Stimulated activated CD4-positive, alpha-beta T cell treated with anti-CD3 and anti-CD28 coated beads, Interleukin-4, amount 100 ng/mL, for 24 hours (primary cell): ENCODE measurements at places on chromosomes 4 and X.

DNA sequence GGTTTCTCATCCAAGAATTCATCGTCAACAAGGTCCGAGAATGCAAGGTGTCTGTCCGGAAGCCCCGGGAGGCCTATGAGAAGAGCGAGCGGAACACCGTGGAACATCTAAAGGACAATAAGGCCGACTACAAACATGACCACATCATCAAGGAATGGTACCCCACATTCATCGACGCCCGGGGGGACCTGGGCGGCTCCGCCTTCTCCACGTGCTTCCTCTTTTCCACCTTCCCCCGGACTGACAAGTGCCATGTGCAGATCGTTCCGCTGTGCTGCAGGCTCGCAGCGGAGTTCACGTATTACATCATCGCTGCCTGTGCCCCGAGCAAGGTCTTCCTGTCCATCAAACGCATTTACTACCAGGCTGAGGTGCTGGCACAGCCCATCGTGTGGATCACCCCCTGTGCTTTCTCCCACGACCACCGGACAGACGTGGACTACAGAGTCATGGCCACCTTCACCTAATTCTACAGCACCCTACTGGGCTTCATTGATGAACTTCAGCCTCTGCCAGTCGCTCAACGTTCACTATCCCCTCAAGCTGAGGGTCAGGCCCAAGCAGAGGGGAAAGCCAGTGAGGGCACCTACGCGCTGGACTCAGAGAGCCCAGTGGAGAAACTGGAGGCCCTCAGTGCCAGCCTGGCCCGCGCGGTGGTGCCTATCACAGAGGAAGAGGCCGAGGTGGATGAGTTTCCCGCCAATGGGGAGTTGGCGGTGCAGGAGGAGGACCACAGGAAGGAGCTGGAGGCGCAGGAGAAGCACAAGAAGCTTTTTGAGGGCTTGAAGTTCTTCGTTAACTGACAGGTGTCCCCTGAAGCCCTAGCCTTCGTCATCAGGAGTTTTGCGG lies 125.9 kb upstream of the PABPC4L start:
- no peak for DNase-seq

GRCh38 chr4:105840426-105841174 lies 54.7 kb upstream of the NPNT start:
- no peak for DNase-seq

GRCh38 chr4:94126669-94127068 lies 81.0 kb upstream of the SMARCAD1 start:
- no peak for DNase-seq

DNA sequence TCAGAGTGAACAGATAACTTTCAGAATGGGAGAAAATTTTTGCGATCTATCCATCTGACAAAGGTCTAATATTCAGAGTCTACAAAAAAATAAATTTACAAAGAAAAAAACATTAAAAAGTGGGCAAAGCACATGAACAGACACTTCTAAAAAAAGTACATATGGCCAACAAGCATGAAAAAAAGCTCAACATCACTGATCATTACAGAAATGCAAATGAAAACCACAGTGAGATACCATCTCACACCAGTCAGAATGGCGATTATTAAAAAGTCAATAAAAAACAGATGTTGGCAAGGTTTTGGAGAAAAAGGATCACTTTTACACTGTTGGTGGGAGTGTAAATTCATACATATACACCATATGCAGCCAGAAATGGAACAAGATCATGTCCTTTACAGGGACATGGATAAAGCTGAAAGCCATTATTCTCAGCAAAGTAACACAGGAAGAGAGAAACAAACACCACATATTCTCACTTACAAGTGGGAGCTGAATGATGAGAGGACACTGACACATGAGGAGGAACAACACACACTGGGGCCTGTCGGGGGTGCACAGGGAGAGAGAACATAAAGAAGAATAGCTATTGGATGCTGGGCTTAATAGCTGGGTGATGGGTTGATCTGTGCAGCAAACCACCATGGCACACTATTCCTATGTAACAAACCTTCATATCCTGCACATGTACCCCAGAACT lies 41.6 kb upstream of the ITM2A start:
- no peak for DNase-seq

DNA sequence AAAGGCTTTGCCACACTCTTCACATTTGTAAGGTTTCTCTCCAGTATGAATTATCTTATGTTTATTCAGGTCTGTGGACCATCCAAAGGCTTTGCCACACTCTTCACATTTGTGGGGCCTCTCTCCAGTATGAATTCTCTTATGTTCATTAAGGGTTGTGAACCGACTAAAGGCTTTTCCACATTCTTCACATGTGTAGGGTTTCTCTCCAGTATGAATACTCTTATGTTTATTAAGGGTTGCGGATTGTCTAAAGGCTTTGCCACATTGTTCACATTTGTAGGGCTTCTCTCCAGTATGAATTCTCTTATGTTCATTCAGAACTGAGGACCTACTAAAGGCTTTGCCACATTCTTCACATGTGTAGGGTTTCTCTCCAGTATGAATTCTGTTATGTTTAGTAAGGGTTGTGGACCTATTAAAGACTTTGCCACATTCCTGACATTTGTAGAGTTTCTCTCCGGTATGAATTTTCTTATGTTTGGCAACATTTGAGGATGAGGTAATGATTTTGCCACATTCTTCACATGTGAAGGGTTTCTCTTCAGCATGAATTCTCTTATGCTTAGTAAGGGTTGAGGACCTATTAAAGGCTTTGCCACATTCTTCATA lies 33.7 kb downstream of the ZNF732 start:
- no peak for DNase-seq

- DNase-seq = no peak
These were observed 179.6 kb upstream of the NOCT start for GRCh38 chr4:138835832-138836533.

DNA sequence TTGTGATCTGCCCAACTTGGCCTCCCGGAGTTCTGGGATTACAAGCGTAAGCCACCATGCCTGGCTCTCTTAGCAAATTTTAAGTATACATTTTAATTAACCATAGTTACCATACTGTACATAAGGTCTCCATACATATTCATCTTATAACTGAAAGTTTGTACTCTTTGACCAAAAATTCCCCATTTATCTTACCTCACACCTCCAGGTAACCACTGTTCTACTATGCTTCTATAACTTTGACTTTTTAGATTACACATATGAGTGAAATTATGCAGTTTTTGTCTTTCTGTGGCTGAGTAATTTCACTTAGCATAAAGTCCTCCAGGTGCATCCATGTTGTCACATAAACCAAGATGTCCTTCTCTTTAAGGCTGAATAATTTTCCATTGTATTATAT lies 17.4 kb downstream of the C4orf51 start:
- no peak for DNase-seq

- no peak for DNase-seq
These were observed 55.4 kb upstream of the BCLAF3 start for GRCh38 chrX:20046223-20046622.

DNA sequence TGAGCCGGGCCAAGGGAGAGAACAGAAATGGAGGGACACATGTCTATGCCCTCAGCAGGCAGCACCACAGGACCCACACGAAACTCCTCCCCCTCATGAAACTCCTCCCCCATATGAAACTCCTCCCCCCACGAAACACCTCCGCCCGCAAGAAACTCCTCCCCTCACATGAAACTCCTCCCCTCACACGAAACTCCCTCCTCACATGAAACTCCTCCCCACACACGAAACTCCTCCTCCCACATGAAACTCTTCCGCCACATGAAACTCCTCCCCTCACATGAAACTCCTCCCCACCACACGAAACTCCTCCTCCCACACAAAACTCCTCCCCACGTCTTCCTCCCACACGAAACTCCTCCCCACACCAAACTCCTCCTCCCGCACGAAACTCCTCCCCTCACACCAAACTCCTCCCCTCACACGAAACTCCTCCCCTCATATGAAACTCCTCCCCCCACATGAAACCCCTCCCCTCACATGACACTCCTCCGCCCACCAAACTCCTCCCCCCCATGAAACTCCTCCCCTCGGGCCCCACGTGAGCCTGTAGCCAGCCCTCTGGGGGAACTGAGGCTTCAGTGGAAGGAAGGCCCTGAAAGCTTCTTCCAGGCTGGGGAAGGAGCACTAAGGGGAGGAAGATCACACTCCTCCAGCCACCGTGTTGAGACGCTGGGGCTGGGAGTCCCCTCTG lies 15.2 kb downstream of the ADRA2C start:
- DNase-seq = no peak

DNA sequence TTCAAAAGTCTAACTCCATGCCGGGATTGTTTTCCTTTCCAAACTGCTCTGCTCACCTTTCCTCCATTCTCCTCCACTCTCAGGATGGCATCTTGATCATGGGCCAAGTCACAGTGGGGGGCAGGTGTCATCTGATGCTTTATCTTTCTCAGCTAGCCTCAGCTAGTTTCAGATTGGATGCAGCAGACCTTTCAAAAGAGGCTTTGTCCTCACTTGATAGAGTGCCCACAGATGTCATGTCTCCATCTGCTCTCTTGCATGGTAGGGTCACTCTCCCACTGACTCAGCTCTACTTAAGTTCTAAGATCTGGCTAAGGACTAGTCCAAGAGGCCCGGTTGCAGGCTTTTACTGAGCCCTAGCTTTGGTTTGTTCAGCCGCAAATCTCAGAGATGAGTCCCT lies 341.8 kb upstream of the GALNT7 start:
- DNase-seq = no peak

DNA sequence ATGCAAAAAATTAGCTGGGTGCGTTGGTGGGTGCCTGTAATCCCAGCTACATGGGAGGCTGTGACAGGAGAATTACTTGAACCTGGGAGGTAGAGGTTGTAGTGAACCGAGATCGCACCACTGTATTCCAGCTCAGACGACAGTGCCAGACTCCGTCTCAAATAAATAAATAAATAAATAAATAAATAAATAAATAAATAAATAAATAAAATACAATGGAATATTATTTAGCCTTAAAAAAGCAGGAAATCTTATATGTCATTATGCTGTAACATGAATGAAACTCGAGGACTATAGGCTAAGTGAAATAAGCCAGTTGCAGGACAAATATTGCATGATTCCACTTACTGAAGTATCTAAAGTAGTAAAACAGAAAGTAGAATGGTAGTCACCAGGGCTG lies 42.5 kb downstream of the RBM41 start:
- DNase-seq = no peak

DNA sequence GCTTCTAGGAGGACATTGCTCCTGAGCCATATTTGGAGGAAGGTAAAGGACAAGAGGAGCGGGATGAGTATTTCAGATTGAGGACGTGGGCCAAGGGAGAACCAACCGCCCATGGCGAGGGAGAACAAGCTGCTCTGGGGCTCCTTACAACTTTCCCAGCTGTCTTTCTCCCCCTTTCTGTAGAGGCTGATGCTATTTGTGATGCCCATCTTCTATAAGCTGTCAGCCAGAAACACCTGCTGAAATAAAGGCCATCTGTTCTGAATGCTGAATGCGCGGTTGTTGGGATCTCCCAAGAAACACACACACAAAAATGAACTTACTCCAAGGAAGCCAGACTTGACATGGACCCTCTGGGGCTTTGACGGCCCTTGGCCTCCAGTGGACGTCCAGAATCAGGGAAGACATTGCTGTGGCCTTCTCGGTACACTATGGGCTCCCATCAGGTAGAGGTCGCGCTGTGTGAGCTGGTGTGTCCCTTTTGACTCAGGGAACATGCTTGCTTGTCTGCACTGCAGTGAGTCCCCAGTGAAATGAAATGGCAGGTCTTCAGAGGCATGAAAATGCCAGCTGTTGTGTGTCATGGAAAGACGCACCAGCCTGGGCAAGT lies 30.9 kb downstream of the RWDD4 start:
- no peak for DNase-seq
